ENCODE measurements at places on chromosomes 12 and 14.

- DNase-seq = no peak
Measured at GRCh38 chr14:34420547-34421150, 41.4 kb downstream of the SPTSSA start.

- DNase-seq = peak; percentile 49
Measured at GRCh38 chr14:21068521-21069387, 1.4 kb upstream of the ARHGEF40 start.

- no peak for DNase-seq
Measured at GRCh38 chr12:67279637-67280036, 10.5 kb downstream of the CAND1 start.

DNA sequence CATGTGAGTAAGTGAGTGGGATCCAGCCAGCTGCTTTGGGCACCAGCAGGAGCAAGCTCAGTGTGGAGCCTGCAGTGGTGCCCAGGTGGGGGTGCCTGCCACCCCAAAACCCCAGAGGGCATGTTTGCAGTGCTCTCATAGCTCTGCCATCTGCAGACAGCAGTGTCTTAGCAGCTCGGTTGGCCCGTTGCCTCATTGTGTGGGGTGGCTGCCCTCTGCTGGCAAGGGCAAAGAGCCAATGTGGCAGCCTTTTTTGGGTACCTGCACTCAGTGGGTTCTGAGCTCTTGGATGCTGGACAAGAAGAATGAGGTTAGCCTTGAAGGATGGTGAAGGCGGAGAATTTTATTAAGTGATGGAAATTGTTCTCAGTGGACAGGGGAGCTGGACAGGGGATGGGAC is 52.3 kb downstream of the NEUROD4 start:
- no peak for DNase-seq

GRCh38 chr12:54926246-54926645 is 58.3 kb downstream of the TESPA1 start:
- no peak for DNase-seq

DNA sequence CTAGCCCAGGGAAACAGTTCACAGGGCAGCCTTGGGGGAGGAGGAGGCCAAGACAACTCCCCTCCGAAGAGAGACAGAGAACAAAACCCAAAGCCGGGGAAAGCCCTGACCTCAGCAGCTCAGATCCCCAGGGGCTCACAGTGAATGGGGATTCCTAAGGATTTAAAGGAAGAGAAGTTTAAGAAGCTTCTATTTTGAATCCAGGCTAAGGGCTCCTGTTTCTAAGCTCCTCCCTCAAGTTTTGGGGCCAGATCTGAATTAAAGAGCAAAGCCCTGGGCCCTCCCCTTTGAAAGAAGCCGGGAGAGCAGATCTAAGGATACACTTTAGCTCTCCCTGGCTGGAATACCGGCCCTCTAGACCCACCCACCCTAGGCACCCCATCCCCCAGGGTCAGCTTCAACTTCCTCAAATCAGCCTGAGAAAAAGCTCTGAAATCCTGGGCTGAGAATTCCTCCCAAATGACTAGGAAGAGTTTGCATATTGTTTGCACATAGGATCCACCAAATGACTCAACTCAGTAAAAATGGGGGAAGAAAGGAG is 3.9 kb downstream of the KDM2B start:
- DNase-seq = peak; percentile 86

DNA sequence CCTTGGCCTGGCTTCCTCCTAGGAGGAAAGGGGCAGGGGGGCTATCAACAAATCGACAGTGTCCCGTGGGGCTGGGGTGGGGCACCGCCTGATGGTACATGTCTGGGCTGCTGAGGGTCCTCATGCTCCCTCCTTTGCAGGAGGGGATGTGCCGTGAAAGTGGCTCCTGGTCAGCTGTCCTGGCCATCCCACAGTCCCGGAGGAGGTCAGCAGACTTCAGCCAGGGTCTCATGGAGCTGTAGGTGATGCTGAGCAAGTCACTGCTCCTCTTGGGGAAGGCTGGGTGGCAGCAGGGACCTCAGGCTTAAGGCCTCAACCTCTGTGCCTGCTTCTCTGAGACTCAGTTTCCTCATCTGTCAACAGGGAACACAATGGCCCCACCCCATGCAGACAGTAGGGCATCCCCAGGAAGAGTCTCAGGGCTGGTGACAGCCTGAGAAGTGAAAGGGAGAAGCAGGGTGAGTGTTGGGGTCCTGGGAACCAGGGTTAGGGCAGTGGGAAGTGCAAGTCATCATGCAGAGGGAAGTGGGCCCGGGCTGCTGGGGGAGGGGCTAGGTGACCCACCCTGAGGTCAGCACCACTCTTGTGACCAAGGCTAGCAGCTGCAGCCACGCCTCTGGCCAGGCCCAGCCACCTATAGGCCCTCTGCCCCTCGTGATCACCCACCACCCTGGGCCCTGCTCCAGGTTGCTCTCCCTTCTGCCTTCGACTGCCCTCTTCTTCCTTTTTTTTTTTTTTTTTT is 4.4 kb upstream of the TNFAIP2 start:
- no peak for DNase-seq

DNA sequence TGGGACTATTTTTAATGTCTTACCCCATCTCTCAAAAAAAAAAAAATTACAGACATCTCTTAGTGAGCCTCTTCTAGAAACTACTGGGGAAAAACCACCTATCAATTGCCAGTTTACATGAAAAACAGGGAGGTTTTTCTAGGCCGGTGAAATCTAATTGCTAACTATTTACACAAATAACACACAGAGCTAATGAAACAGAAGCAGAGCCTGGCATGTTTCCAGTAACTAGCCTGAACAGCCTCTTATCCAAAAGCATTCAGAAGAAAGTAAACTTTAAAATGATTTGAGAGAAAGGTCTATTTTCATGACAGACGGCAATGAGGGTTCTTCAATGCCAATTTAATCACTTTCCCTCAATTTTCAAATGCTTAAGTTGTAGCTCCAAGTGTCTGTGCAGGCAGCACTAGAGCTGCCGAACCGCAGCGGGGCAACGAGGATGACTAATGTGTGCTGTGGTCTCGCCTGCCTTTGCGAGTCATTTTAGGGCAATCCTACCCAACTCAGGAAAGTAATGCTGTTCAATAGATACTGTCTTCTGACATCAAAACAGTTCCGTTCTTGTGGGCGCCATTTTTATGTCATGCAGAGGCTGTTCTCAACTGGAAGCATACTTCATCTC is 84.6 kb downstream of the SETD3 start:
- DNase-seq = no peak

DNA sequence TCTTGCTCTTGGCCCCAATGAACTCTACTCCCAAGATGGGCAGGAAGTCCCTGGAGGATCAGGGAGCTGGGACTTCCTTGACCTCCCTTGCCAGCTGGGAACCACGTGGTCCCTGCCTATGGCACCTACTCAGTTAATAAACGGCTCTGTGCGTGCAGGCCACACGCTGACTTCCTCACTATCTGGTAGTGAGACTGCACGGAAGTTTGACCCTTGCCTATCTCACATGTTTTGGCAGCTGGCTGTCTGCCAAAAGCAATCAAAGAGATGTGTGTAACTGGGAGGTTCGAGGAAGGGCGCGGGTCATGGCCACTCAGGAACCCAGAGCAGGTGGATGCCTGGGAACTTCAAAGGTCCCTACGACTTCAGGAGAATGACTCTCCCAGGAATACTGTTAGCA is 57.9 kb downstream of the RFLNA start:
- DNase-seq = no peak

GRCh38 chr12:42761086-42761485 is 171.5 kb upstream of the PRICKLE1 start:
- no peak for DNase-seq
